Activated CD4-positive, alpha-beta T cell treated with anti-CD3 and anti-CD28 coated beads, Interleukin-2, Interleukin-4, amounts not matched to agents 100 ng/mL and 50 ng/mL, durations not matched to agents 16 hours and 8 hours (primary cell): ENCODE measurements at places on chromosomes 2 and 18.

DNA sequence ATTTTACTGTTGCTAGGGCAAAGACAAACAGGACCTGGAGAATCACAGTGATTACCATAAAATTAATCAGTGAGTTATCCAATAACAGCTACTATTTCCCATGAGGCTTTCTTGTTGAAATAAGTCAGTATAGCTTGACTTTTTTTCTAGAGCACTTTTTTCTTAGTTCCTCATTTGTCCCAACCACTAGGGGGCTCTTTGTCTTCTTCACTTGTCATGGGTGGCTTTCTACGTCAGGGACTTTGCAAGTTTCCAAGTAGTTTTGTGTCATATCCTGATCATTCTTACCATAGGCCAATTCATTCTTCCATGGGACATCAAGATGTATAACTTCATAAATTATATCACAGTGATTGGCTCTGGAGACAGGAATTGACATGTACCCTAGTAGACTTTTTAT is 1019.6 kb upstream of the PIK3C3 start:
- peak; percentile 1 for DNase-seq

- DNase-seq, result no peak
Observed at GRCh38 chr2:42046819-42047487, 868 bp upstream of the PKDCC start.

GRCh38 chr2:189549449-189549832 is 31.1 kb downstream of the SLC40A1 start:
- DNase-seq, result no peak

DNA sequence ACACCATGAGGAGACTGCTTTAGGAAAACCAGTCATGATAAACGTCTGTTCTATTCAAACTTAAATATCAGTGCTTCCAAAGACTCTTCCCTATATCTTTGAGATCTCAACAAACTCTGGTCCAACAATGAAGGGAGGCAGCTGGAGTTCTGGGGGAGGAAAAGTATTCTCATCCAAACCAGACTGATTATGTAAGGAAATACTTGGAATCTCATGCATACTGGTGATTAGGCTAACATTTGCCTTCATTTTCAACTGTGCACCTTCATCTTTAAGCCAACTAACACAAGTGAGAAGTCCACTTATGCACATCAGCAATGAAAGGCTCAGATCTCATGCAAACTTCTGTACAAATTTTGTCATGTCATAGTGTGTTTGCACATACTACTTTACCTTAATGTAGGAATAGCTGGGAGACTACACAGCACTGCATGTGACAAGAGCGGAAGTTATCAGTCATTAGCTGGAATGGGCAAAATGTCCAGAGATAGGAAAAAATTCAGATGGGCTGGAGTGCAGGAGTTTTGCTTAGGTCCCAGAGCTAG is 67.5 kb upstream of the STK17B start:
- no peak for DNase-seq

DNA sequence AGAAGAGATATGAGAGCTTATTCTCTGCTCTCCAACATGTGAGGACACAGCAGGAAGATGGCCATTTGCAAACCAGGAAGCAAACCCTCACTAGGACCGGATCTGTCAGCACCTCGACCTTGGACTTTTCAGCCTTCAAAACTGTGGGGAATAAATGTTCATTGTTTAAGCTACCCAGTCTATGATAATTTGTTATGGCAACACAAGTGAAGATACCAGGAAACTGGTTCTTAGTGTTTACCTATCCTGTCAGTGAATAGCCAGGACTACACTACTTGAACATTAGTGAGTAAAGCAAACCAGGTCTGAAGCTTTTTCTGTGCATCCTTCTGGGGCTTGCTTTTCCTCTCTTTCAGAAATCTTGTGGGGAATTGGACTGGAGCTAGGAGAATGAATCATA is 44.4 kb upstream of the BARD1 start:
- DNase-seq, result no peak

DNA sequence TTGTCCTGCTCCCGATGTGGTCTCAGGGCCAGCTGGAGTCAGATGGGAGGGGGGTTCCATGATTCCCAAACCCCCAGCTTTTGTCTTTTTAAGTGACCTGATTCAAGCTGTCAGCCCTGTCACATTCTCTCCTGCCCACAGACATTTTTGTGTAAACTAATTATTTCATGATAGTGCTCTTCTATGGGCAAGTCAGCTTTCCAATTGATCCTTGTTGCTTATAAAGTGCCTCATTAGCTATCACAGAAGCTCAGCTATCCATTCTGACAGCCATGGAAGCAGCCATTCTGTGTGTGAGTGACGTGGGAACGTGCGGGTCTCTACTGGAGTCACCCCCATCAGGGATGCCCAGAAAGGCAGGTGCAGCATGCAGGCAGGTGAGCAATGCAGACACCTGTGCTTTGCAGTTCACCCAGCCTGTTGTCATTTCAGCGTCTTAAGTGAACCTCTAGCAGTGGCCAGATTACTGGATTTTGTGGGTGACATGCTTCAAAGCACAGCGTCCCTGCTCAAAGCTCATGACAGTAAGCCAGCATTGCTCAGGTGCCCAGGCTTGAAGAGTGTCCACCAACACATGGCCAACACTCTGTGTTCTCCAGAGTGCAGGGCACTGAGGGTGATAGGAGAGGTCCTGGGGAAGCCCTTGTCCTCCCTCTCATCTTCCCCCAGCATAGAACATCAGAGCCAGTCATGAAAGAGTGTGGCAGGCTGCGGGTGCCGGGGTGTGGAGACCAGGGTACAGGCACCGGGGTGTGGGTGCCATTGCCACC is 162.1 kb upstream of the SH3BP4 start:
- no peak for DNase-seq

- DNase-seq, result peak; percentile 69
Observed at GRCh38 chr18:2958819-2959298, 54.1 kb downstream of the LPIN2 start.

GRCh38 chr2:96762529-96763311 is 2.0 kb downstream of the CNNM4 start:
- DNase-seq, result no peak

- DNase-seq, result no peak
Observed at GRCh38 chr18:47968006-47968676, 37.7 kb upstream of the SMAD2 start.

- no peak for DNase-seq
Observed at GRCh38 chr2:27033253-27033852, 588 bp downstream of the TMEM214 start.

DNA sequence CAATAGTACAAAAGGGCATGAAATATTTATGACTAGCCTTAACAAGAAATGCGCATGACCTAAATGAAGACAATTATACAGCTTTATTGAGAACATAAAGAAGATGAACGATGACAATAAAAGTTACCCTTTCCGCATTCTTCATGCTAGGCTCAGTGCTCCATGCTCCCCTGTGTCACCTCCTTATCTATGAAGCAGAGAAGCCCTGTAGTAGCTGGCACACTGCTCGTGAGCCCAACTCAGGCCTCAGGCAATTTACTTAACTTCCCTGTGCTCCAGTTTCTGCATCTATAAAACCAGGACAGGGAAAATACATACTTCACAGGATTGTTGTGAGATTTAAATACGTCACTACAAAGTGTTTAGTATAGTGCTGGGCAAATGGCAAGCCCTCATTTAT is 34.5 kb upstream of the NABP1 start:
- no peak for DNase-seq

DNA sequence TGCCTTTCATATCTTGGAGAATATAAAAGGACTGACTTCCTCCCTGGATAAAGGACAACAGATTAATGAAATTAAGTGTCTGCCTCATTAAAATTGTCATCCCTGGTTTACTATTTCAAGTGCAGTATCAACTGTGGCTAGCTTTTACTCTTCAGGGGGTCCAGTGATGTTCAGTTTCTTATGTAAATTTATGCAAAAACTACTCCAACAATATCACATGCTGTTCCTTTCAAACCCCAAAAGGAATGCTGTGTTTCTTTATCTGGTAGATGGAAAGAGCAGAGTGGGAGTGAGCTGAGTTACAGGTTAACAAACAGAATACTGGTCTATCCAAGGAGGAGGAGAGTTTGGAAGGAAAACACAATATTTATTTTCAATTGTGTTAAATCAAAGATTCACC is 283.7 kb upstream of the VWC2L start:
- DNase-seq, result no peak

DNA sequence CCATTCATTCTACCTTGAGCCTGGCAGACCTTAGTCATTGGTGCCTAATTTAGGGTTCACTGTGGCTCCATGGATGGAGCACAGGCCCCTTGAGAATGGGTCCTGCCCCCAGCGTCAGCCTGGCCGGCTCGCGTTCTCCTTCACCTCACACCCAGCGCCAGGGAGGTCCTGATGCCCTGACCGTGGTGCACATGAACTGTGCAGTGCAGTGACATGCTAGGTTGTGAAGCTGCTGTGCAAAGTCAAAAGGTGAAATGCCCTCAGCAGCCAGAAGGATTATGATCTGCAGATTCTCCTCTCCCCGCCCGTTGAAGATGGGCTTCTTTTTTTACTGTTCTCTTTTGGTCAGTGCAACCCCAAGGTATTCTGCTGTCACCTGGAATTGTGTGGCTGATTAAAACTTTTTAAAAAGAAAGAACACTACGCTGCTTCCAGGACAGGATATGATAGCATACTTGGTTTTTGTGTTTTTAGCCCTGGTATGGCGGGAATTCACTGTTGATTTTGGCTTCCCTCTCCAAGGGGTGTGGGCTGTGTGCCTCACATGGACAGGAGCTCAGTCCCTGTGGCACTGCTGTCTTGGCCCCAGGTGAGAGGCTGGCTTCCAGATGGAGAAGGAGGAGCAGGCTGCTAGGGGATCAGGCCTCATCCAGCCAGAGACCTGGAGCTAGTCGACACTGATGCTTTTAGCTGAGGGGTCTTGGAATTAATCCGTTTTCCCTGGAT is 49.4 kb upstream of the MCFD2 start:
- no peak for DNase-seq

GRCh38 chr18:75923169-75923568 is 495.7 kb upstream of the SMIM21 start:
- DNase-seq, result no peak

DNA sequence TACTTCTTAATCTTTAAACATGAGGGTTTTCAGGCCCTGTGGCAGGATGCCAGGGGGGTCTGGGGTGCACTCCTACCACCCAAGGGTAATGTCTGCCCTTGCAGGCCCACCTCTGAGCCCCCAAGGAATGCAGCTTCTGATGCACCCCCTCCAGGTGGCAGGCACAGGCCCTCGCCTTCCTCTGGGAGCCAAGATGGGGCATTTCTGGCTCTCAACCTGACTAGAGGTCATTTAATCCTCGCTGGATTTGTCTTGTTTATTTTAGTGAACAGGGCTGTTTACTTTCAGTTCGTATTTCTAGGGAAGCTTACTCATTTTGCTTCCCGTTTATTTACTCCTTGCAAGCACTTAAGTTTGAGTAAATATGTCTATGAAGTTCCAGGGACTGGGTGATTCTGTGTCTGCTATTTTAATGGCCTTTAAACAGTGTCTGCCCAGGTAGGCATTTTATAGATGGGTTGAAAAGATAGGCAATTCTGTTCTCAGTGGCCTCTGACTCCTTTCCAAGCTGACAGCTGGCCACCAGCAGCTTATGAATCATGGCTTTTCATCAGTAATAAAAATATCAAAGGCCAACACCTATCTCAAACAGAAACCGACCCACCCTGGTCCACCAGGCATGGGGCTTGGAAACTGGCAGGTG is 11.1 kb upstream of the DNPEP start:
- no peak for DNase-seq

- no peak for DNase-seq
Observed at GRCh38 chr2:205763708-205764211, 81.5 kb downstream of the NRP2 start.

- no peak for DNase-seq
Observed at GRCh38 chr2:12717191-12718014, 667 bp downstream of the TRIB2 start.

DNA sequence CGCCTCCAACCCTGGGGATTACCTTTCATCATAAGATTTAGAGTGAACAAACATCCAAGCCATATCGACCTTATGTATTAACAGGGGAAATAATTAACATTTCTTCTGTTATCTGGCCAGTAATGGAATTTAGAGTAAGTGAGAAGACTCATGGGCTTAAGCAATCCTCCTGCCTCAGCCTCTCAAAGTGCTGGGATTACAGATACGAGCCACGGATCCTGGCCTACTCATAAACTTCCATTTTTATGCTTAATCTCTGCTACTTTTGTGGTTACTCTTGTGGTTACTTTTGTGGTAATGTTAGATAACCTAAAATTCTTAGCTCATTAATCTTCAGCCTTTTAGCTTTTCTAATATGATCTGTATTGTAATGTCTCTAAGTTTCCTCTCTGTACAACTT is 159.3 kb upstream of the SLC8A1 start:
- no peak for DNase-seq

GRCh38 chr2:239399921-239400595 is 762 bp downstream of the HDAC4 start:
- DNase-seq, result peak; percentile 17
